ENCODE measurements at places on chromosomes 7 and 10. TPM values are rescaled to one million over a fixed set of nuclear protein-coding genes. Genes with fewer than 3 reads are reported as not detected.

DNA sequence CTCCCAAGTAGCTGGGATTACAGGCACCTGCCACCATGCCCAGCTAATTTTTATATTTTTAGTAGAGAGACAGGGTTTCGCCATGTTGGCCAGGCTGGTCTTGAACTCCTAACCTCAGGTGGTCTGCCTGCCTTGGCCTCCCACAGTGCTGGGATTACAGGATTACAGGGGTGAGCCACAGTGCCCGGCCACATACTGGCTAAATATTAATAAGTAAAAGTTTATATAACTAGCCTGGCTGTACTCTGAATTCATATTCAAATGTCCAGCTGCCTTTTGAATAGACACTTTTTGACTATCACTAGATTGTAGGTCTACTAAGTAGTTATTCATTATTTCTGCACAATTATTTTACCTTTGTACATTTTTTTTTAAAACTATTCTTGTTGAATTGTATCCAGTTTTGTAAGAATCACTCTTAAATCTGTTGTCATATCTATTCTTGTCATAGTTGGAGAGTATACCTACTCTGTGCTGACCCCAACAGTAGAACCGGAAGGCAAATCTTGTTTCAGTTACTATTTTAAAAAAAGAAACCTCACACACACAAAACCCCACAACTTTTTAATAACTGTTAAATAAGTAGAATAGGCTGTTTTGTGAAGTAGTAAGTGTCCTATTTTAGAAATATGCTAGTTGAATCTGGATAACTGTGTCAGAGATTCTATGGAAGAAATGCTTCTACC is 29.6 kb downstream of the MINPP1 start:
- no peak for DNase-seq

- no peak for DNase-seq
These were observed 73.0 kb upstream of the MKRN1 start for GRCh38 chr7:140552240-140552679.

DNA sequence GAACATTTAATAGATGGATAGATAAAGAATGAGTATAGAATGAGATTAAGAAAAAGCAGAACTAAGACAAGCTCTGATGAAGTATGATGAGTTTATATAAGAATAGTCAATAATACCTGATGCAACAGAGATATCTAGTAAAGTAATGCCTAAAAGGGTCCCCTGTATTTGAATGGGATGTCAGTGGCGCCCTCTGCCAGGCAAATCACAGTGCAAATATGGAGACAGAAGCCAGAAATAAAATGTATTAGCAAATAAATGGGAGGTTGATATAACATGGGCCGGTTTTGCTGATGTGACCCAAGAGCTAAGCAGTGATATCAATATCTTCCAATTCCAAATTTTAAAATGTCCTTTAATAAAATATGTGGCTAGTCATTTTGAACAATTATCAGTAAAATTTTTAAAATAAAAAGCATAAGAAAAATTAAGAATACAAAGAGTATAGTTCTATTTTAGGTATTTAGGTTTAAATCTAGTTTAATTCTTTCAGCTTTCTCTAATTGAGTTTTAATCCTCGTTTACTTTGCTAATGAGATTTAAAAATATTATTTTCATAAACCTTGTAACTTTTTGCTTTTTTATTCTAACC is 62.6 kb downstream of the ADK start:
- no peak for DNase-seq

DNA sequence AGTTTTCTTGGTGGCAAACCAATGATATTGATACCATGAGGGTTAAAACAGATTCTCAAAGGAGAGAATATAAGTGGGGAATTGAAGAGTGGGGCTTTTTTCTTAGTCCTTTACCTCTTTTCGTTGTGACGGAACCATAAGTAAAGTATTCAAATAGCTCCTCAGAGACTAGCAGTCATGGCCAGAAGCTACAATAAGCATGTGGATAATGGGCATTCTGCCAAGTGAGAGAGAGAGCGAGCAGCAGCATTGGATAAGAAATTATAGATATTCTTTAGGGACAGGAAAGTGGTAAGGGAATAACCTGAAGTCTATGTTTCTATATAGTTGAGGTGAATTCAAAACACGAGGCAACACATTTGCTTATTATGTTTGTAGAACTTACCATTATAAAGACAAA is 235.1 kb downstream of the SEMA3E start:
- DNase-seq: no peak

DNA sequence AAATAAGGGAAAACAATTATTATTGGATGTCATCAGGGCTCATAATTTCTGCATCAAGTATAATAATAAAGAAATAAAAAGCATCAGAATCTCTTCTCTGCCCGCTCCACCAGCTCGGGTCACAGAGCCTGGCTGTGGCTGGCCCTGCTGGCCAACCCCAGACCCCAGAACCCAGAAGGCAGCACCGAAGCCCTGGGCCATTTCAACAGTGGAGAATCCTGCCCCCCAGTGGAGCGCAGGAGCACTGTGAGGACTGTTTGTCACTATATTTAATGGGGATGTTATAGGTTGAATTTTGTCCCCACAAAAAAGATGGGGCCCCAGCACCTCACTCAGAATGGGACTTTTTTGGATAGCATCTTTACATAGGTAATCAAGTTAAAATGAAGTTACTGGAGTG is 27.3 kb downstream of the DENND11 start:
- no peak for DNase-seq

DNA sequence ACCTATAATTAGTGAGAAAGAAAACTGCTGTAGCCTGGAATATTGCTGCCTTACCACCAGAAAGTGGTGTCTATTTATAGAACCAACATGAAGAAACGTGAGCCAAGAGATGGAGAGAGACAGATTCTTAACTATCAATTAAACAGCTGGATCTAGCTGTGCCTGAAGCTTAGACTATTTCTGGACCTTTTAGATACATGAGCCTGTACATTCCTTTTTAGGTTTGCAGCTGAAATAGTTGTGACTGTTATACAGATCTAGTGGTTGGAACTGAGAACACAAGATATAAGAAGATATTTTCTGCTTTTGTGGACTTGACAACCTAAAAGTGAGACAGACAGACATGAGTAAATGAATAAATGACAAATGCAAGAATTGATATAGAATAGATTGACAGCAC is 73.4 kb downstream of the CDK14 start:
- DNase-seq: no peak

DNA sequence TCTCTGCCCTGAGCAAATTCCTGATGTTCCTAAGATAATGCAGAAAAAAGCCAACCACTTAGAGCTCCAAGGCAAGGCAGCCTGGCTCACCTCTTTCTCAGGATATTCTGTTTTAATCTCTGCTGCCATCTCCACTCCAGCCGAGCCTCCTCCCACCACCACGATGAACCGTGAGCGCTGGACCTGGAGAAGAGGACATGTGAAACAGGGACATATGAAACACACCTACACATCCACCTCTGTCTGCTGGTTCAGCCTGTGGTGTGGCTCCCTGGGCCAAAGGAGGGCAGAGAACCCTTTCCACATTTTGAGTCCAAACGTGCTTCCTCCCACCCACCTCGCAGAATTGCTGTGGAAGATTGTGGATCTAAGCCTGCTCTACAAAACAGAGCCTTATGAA is 12.2 kb downstream of the AIFM2 start:
- no peak for DNase-seq

- DNase-seq: no peak
These were observed 377.7 kb upstream of the KLF6 start for GRCh38 chr10:4162571-4163286.

DNA sequence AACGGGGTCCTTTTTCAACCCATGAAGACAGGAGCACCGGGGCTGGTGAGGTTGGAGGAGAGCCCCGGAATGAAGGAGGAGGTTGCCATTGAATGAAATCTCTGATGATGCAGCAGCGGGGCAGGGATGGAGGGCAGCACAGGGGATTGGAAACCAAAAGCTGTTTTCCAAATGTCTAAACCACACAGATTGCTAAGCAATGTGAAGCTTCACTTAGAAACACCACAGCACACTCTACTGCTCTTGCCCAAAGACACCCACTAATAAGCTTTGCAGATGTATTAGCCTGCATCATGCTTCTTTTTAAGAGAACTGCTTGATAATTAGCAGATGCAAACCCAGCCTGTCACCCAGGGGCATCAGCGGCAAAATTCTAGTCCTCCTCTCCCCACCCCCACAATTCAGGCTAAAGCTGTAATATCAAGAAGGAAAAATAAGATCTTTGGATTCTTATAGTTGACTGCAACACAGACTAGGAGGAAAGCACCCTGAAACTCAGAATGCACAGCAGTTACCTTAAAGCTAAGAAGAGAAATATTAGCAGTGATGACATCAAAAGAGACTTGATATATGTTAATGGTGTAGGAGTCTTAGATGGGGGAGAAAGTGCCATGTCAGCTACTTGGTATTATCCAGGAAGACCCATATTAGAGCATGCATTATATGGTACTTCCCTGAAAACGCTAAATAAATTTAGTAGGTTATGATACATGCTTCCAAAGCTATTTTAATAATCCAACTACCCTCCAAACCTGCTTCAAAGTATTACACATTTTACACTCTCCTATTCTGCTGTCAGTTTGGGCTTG is 666.7 kb downstream of the KCNMA1 start:
- no peak for DNase-seq

DNA sequence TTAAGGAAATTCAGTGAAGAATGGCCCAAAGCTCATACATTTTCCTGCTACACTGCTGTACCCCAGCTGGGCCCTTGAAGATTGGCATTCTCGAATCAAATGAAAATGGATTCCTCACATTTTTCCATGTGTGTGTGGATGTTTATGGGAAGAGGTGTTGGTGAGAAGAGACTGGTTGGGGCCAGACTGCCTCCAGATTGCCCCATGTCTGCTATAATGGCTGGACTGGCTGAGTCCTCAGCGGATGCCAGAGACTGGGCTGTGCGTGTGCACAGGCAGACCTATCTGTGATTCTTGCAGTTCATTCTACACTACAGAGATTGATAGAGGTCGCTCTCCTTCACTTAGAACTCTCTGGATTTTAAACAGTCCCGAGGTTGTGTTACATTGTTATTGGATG is 183.6 kb upstream of the GDF10 start:
- no peak for DNase-seq

DNA sequence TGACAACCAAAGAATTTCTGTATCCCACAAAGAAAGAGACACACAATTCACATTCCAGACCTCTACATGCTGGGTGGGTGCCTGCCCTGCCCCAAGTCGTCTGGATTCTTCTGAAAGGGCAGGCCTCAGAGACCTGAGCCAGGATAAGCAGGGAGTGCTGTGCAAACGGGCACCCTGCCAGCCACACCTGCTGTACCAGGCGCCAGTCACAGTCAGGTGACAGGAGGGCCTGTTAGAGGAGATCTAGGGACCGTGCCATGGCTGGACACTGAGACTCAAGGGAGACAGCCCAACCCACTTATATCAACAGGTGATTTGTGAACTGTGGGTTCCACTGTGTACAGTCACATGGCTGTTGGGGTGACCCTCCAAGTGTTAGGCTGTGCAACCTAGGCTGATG is 103.1 kb upstream of the AFAP1L2 start:
- DNase-seq: no peak

DNA sequence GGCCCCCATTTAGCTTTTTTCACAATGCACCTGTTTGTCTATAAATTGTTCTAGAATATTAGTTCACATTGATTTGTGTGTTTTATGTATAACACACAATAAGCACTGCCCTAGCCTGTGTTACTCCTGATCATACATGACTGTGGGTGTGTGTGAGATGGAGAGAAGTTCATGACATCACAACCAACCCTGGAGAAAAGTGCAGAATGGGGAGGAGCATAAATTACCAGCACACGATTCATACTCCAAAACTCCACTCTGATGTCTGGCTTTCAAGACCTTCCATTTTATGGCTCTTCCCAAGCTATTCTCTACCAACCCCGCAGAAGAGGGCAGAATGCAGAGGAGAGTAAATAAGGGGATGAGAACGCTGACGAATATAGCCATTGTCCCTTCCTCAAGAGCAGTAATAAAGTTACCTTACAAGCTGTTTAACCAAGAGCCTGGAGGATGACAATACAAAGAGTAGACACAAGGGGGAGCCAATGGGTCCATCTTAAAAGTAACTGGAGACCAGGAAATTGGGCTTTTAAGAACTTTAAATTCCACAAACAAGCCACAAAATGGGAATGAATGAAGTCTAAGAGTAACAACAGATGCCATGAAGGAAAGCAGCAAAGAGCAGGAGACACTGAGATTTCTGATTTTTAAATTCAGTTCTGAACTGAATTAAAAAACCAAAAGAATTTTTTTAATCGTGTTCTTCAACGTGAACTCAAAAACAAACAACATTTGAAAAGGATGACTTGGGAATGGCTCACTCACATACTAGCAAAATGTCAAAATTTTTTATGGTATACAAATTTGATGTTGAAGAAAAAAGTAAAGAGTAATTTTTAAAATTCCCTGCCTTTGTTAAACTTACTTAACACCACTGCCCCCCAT is 159.6 kb downstream of the PARD3 start:
- no peak for DNase-seq

GRCh38 chr7:130400120-130400572 is 19.9 kb downstream of the CPA1 start:
- no peak for DNase-seq

- no peak for DNase-seq
These were observed 102.1 kb downstream of the PIP4K2A start for GRCh38 chr10:22612318-22612717.

DNA sequence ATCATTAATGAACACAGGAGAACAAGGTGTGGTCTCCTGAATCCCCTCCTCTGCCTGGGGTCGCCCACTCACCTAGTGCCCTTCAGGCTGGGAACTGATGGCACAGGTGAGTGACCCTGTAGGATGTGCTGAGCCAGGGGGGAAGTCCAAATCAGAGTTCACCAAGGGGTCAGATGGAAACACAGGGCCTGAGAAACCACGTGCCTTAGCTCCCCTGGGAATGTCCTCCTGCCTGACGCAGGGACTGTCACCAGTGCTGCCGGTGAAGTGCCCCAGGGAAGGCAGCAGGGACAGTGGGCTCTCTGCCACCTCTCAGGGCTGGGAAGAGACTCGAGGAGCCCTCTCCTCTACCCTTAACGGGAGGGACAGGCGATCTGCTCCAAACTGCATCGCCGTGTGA is 5.8 kb upstream of the PYROXD2 start:
- DNase-seq: no peak

- DNase-seq: no peak
These were observed 2.1 kb downstream of the SP4 start for GRCh38 chr7:21429786-21430574.

GRCh38 chr10:60607372-60607771 is 170.9 kb upstream of the CDK1 start:
- DNase-seq: no peak

GRCh38 chr7:56578612-56579011 is 462.4 kb upstream of the NUPR2 start:
- DNase-seq: no peak

GRCh38 chr7:147079083-147079482 is 962.5 kb downstream of the CNTNAP2 start:
- DNase-seq: no peak

Gene CCL24
- total RNA-seq: 0.90 TPM

Gene SLC39A12
- total RNA-seq: not detected

Gene PTN
- total RNA-seq: not detected

Gene DKK1
- total RNA-seq: not detected

Gene AIMP2
- 38.6 TPM for total RNA-seq

Gene RBM33
- 128 TPM for total RNA-seq

Gene SLC16A12
- total RNA-seq: not detected

Gene C7orf25
- 4.1 TPM for total RNA-seq

Gene NEUROG3
- total RNA-seq: not detected

Data from natural killer cell treated with Interleukin-12 subunit alpha and Interleukin-12 subunit beta and Interleukin-15 and Interleukin-18, amount 100 ng/mL, for 72 hours (primary cell).